ENCODE measurements at places on chromosomes 4 and X. TPM values are rescaled to one million over a fixed set of nuclear protein-coding genes. Genes with fewer than 3 reads are reported as not detected.

- no peak for DNase-seq
Measured at GRCh38 chrX:7704205-7704604, 138.8 kb upstream of the VCX start.

The ARHGEF6 gene
- total RNA-seq = 0.77 TPM

DNA sequence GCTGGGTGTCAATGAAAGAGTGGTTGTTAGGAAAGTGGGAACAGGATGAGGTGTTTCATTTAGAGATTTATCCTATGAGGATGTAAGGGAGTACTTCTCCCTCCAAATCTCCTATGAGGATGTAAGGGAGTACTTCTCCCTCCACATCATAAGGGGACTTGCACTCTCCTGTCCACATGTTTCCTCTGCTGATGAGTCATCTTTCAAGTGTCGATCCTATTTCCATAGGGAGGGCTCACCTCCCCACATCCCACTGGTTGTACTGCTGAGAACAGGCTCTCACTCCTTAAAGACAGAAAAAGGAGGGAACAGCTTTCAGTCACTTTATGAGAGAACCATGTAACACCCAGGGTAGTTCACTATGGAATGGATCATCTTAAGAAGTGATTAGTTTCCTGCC, 65.0 kb downstream of the INPP4B start:
- peak; percentile 10 for DNase-seq

- no peak for DNase-seq
Measured at GRCh38 chr4:122826553-122827257, at the start of gene FGF2. Gene FGF2 (plus strand): TSS chr4:122826831. CDS start chr4:122827175, 344 bp downstream.

DNA sequence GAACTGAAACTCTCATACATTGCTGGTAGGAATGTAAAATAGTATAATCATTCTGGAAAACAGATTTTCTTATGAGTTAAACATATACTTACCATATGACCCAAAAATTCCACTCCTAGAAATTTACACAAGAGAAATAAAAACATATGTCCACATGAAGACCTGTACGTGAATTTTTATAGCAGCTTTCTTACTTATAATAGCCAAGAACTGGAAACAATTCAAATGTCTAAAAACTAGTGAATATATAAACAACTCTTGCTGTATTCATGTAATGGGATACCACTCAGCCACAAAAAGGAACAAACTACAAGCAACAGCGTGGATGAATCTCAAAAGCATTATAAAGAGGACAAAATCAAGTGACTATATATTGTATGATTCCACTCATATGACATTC, 27.5 kb downstream of the TMEM156 start:
- no peak for DNase-seq

- no peak for DNase-seq
Measured at GRCh38 chr4:8472158-8472688, 31.6 kb downstream of the TRMT44 start.

DNA sequence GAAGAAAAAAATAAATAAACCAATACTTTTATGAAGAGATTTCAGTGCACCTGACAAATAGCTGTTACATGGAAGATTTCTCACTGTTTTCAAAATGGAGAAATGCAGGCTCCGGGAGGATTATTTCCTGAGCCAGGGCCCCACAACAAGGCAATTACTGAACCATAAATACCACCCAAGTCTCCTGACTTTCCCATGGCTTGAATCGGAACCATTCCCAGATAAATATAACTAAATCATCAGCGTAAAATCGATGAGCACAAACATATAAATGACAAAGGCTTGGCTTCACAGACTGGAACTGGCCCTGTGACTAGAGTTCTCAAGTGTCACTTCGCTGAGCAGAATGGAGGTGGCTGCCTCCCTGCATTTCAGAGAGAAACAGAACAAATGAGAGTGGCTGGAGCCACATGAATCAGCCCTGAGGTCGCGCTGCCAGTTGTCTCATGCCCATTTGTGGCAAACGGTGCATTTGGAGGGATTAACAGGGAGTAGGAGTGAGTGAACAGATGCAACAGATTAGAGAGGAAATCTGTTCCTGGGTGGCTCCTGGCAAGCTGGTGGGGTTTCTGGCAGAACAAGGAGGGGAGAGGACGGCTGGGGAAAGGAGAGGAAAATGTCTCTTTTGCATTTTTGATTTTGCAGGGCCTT, 57.3 kb upstream of the STIM2 start:
- no peak for DNase-seq

The COX7B2 gene
- not detected for total RNA-seq

The SUV39H1 gene
- 1.2 TPM for total RNA-seq

The IL1RAPL1 gene
- total RNA-seq = not detected

- no peak for DNase-seq
Measured at GRCh38 chrX:10619425-10620046, 849 bp downstream of the MID1 start.

DNA sequence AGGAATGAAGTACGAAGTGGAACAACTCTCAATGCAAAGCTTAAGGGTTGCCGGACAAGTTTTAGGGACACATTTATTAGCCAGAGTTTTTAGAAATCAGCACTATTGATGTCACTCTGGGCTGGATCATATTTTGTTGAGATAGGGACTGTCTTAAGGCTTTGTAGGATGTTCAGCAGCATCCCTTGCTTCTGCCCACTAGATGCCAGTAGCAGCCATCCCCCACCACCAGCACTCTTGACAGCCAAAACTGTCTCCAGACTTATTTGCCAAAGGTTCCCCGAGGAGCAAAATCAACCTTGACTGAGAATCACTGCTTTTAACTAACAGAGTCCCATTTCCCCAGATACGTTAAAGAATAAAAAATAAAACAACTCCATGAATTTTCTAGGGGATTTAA, 1497.3 kb downstream of the STIM2 start:
- peak; percentile 32 for DNase-seq

GRCh38 chr4:15163284-15163645, 161.0 kb downstream of the CPEB2 start:
- no peak for DNase-seq

The GAGE12J gene
- not detected for total RNA-seq

DNA sequence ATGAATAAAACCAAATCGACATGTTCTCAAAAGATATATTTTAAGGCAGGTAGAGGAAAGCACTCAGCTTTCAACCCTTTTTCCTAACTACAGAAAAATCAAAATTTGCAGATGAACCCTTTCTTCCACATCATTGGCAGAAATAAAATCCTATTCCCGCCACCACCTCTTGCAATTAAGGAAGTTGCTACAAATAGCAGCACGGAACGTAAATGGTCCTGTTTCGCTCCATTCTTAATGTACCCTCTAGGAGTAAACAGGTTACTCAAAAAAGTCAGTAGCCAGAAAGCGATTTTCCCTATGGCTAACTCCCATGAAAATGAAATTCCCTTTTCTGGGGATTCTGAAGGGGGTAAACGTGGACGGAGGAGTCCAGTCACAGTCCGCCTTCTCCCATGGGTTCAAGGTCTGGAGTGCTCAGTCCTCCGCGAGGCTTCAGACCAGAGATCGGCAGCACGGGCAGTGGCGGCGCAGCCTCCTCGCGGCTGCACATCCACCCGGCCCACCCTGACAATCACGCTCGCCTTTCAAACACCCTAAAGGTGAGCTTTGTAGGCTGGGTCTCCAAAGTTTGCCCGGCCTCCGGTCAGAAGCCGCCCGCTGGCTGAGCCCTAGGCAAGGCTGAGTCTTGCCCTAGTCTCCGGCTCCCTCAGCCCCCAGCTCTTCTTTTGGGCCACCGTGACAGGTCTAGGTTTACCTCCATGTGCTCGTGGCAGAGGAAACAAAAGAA, 1.8 kb downstream of the ATP11C start:
- DNase-seq = no peak

- no peak for DNase-seq
Measured at GRCh38 chrX:21993265-21993664, 38.9 kb upstream of the PHEX start.

DNA sequence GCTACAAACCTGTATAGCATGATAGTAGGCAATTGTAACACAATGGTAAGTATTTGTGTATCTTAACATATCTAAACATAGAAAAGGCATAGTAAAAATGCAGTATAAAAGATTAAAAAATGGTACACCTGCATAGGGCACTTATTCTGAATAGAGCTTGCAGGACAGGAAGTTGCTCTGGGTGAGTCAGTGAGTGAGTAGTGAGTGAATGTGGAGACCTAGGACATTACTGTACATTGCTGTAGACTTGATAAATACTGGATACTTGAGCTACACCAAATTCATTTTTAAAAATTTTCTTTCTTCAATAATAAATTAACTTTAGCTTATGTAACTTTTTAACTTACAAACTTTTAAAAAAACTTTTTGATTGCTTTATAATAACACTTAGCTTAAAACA, 68.2 kb upstream of the MAML3 start:
- DNase-seq = peak; percentile 76

DNA sequence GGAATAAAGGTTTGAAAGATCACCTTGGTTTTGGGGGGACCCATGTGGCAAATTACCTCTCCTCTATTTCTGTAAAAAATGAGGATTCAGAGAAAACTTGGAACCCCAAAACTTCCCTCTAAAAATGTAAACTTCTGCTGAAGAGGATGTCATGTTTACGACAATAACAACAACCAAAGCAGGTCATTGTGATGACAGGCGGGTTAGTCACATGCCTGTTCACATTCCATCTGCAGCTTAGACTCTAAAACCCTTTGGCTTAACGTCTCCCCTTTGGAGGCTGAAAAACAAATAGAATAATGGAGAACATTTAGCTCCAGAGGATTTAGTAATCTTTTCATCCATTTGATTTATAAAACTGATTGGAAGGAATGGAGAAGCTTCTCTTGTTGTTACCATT, 75.0 kb upstream of the FAM9C start:
- DNase-seq = peak; percentile 65

DNA sequence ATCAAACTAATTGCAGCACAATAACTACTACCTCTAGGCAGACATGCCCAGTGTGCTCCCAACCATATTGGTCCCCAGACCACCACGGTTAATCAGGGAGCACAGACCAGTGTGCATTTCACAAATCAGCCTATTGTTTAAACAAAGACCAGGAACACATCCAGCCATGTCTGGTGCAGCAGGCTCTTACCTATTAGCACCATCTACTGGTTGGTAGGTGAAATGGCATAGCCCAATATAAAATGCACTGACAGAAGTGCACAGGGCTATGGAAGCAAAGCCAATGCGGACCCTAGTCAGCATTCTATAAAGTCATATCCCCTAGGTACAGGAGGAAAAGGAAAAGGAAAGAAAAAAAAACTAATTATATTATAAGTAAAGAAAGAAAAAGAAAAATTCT, 15.5 kb upstream of the CYLC1 start:
- peak; percentile 28 for DNase-seq

GRCh38 chr4:133565379-133565778, 416.3 kb downstream of the PCDH10 start:
- peak; percentile 3 for DNase-seq

GRCh38 chr4:55903577-55903976, 45.2 kb upstream of the CEP135 start:
- no peak for DNase-seq

The SPATA4 gene
- total RNA-seq = 0.13 TPM

DNA sequence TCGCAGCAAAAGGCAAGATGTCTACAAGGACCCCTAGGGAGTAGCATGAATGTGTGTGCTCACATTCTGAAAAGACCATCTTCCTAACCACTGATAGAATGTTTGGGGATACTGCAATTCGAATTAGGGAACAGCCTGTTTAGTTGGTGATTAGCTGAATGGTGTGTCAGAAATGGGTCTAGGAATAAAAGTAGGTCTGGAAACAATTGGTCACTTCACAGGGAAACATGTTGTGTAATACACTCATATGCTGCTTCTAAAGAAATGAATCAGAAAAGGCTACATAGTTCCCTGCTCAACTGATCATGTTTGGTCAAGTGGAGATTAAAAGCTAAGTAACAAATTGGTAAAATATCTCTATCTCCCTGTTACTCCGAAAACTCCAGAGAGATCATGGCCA, 2362.4 kb upstream of the TENM3 start:
- no peak for DNase-seq

GRCh38 chr4:125938541-125938940, 623.8 kb downstream of the FAT4 start:
- no peak for DNase-seq

The HPSE gene
- total RNA-seq = 9.7 TPM

DNA sequence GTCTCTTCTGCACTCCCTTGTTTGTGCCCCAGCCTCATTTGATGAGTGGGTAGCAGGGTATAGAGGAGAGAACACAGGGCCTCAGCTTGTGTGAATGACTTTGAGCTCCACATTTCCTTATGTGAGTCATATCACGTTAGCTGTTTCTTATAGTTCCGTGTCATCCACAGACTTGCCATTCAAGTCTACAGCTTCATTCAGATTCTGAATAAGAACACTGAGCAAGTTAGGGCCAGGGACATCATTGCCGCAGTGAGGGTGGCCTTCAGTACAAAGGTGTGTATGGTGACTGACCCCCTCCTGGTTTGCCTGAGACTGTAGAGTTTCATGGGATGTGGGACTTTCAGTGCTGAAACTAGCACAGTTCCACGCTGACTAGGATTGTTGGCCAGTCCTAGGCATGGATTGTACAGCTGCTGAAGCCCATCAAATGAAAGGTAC, 23.6 kb downstream of the KLF3 start:
- peak; percentile 80 for DNase-seq

- DNase-seq = no peak
Measured at GRCh38 chr4:39023059-39023458, 9.2 kb downstream of the TMEM156 start.
